Activated naive CD4-positive, alpha-beta T cell treated with Interleukin-2 at 50 U/mL for 16 hours (primary cell): ENCODE measurements at places on chromosomes 13 and 19.

GRCh38 chr19:8367327-8368001 is 3.5 kb downstream of the ANGPTL4 start:
- no peak for DNase-seq

- no peak for DNase-seq
Measured at GRCh38 chr19:38032151-38032550, 125.1 kb downstream of the SIPA1L3 start.

DNA sequence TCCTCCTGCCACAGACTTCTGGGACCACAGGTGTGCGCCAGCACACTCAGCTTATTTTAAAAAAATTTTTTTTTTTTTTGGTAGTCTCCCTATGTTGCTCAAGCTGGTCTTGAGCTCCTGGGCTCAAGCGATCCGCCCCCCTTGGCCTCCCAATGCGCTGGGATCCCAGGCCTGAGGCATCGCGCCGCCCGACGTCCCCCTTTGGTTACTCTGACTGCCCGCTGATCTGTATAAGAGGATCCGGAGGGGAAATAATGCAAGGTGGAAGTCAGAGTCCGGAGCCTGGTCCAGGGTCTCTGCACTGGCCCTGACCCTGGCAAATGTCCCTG is 486 bp upstream of the ZNF805 start:
- DNase-seq = no peak

DNA sequence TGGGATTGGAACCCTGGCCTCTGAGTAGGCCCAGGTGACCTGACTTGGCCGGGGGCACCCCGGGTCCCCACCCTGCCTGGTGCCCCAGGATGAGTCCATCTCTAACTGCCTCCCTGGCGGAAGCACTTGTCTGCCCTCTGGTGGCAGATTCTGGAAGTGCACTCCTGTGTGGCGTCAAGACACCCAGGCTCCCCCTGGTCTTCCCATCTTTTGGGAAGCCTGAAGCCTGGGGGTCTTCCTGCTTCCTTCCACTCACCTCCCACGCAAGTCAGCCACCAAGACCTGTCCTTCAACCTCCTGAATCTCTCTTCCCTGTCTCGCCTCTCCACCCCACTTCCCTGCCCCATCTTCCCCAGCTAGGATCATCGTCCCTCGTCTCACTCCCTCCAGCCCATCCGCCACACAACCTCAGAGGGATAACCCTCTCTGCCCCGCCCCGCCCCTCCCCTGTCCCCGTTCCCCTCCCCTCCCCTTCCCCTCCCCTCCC is 7.4 kb downstream of the RABAC1 start:
- DNase-seq = peak; percentile 89

- DNase-seq = no peak
Measured at GRCh38 chr13:89239361-89240127, 1568.4 kb downstream of the SLITRK5 start.

DNA sequence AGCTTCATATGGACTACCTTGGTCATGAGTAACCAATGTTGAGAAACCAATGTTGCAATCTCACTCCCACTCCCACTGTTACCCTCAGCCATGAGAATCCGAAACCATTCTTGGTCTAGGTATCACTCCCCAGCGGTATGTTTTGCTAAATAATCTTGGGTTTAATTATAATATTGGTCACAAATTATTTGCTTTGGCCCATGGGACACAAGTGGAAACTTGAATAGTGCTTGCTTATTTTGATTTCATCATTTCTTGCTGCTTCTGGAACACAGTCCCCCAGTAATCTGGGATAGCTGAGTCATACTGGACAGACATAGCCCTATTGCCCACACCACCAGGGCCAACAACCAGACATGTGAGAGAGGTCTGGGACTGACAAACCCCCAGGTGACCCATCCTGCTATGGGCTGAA is 171.6 kb upstream of the IPO5 start:
- no peak for DNase-seq

DNA sequence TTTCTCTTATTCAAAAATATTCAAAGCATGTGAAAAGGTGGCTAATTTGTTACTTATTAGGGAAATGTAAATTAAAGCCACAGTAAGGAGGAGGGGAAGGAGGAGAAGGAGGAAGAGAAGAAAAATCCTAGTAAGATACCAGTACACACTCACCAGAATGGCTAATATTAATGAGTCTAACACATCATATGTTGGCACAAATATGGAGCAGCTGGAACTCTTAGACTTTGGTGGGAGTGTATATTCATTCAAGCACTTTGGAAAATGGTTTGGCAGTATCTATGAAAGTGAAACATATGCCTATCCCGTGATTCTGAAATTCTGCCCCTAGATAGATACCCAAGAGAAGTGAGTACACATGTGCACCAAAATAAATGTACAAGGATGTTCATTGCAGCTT is 38.1 kb upstream of the RGCC start:
- no peak for DNase-seq

GRCh38 chr19:31317570-31317969 is 31.7 kb downstream of the TSHZ3 start:
- no peak for DNase-seq

DNA sequence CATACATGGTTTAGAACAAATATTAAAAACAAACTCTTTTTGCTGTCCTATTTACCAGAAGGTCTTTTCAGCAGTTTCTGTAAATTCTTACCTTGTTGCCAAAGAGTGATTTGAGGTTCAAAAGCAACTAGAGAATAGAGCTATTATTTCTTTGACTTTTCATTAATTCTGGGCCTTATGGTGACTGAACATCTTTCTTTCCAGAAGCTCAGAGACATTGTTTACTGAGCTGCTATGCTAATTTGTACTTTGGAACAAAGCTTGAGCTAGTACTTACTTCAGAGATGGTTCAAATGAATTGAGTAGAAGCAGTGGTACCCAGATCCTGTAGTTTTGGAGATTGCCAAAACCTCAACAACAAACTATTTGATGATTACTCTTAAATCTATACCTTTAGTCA is 331.2 kb downstream of the SPRY2 start:
- DNase-seq = no peak

DNA sequence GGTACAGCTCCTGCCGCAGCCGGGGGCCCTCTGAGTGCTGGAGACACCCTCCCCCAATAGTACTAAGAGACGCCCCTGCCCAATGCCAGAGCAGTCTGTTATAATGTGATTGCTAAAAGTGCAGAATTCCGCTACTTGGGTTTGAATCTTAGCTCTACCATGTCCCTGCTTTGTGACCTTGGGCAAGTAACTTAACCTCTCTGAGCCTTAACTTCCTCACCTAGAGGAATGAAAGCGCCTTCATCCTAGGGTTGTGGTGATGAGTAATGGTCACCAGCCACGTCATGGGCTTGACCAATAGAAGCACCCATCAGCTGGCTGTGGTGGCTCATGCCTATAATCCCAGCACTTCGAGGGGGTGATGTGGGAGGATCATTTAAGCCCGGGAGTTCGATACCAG is 6.5 kb downstream of the PLEKHG2 start:
- DNase-seq = no peak

- no peak for DNase-seq
Measured at GRCh38 chr19:16612636-16613035, 15.4 kb downstream of the MED26 start.

DNA sequence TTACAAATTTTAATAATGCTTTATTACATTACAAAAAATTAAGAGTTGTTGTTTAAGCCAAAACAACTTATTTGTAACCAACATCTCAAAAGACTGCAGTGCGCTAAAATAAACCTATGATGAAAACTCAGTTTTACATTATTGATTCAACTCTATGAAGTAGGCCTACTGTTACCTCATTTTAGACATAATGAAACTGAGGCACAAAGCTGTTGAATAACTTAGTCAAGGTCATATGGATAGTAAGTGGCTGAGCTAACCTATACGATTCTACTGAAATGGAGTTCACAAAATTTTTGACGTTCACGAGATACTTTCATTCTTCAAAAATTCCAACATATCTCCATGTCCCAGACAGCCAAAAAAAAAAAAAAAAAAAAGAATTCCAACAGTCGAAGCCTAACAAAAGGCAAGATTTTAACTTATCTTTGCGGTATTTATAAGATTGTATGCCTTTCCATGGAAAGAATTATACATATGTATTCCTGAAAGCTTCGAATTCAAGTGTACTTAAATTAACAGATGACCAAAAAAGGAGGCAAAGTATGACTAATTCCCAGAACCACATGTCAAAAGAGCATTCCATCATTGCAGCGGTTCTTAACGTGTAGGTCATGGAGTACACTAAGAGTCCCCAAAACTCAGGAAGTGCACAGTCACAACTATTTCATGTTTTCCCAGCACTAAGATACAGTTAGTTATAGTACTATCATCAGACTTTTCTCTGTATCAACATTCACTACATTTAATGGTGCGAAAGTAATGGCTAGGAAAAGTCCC is 69.4 kb downstream of the PSPC1 start:
- no peak for DNase-seq

- no peak for DNase-seq
Measured at GRCh38 chr13:44719857-44720671, 143.9 kb upstream of the TSC22D1 start.

DNA sequence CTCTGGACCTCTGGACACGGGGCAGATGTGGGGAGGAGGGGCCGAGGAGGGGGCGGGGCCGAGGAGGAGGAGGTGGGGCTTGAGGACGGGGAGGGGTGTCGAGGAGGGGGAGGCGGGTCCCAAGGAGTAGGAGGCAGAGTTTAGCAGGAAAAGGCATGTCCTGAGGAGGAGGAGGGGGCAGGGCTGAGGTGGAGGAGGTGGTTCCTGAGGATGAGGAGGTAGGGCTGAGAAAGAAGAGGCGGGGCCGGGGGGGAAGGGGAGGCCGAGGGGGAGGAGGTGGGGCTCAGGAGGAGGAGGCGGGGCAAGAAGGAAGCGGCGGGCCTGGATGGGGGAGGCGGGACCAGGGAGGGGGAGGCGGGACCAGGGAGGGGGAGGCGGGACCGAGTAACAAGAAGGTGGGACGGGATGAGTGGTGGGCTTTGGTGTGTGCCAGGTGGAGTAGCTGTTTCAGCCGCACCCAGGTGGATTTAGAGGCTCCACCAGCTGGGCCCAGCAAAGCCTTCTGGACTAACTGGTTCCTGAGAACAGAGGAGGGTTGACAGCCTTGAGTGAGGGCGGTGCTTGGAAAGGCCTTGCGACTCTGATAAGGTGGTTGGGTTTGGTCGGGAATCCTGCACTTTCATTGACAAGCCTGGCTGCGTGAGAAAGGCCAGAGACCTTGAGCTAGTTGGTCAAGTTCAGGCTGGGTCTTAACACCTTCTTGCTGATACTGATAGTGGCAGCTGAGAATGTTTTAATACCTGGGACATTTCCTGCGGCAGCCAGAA is 7.7 kb downstream of the TECR start:
- peak; percentile 21 for DNase-seq

DNA sequence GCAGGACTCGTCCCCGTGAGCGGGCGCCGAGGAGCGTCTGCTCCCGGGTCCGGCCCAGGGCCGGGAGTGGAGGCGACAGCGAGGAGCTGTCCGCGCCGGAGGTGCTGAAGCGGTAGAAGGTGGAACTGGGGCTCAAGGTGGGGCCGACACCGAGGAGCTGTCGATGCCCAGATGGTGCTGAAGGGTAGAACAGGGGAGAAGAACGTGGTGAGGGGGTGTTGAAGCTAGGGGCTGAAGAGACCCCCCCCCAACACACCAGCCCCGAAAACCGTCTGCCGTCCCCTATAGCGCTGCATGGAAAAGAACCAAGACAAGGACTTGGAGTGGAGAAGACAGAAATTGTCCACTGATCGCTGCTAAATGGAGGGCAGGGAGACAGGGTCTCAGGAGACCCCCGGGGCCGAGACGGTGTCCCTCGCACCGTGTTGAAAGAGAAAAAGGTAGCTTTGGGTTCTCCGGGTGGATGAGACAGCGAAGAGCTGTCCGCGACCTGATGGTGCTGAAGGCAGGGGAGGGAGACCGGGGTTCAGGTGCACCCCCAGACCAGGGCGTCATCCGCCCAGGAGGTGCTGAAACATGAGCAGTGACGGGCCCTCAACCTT is 7.1 kb upstream of the PDE4C start:
- DNase-seq = peak; percentile 56

- no peak for DNase-seq
Measured at GRCh38 chr13:61084988-61085387, 330.7 kb downstream of the PCDH20 start.

- DNase-seq = no peak
Measured at GRCh38 chr19:48591021-48591420, 15.5 kb upstream of the SPACA4 start.

DNA sequence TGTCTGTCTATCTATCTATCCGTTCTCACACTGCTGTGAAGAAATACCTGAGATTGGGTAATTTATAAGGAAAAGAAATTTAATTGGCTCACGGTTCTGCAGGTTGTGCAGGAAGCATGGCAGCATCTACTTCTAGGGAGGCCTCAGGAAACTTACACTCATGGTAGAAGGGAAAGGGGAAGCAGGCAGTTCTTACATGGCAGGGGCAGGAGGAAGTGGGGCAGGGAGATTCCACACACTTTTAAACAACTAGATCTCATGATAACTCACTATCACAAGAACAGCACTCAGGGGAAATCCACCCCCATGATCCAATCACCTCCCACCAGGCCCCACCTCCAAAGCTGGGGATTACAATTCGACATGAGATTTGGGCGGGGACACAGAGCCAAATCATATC is 105.3 kb downstream of the SLC10A2 start:
- no peak for DNase-seq

DNA sequence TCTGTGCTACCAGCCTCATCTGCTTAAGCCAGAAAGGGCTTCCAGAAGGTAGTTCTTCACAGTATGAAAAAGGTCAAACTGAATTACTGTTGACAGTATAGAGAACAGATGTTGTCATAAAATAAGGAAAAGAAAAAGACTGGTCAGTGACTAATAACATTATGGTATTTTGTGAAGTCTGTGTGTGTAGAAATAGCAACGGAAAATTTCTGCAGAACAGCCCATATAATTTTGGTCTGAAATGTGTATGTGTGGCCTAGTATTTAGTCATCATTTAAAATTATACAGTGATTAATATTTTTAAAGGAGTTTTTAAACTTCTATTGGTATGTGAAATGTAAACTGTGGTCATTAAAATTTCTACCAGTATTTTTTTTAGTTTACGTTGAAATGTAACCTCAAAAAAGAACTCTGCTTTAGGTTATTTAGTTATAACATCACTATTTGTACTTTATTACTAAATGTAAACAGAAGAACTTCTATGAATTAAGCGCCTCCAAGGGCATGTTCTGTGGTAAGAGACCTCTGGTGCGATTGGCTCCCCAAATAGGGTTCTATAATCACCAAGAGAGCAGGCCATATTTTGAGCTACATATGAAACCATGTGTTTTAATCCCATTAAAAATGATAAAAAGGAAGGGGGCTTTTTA is 3.3 kb upstream of the GPR183 start:
- no peak for DNase-seq

- no peak for DNase-seq
Measured at GRCh38 chr19:35354898-35355297, 3.4 kb upstream of the FFAR3 start.

DNA sequence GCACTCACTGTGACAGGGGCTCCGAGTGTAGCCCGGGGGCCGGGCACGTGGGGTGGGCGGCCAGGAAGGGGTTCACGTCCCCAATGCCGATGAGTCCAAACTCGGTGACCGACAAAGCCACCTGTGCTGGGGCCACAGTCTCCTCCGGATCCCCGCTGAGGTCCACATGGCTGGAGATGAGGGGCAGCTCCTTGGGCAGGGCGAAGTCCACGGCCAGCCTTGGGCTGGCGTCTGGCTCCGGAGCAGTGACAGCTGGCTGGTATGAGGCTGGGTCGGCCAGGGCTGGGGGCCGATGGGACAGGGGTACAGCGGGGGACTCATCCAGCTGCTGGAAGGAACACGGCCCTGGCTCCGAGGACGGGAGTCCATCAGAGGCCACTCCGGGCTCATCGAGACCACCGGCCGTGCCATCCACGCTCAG is 15.9 kb upstream of the PLPP2 start:
- no peak for DNase-seq
